ENCODE measurements at places on chromosomes 13 and 19. TPM values are rescaled to one million over a fixed set of nuclear protein-coding genes. Genes with fewer than 3 reads are reported as not detected.

STOML3 gene
- total RNA-seq, result not detected

KLK12 gene
- total RNA-seq, result not detected

FCER2 gene
- total RNA-seq, result 7.0 TPM

NKG7 gene
- 10.7 TPM for total RNA-seq

CD22 gene
- total RNA-seq, result 36.1 TPM

KIR3DL1 gene
- not detected for total RNA-seq

LYPD3 gene
- total RNA-seq, result 7.4 TPM

THSD1 gene
- 0.68 TPM for total RNA-seq

ZFP28 gene
- 4.8 TPM for total RNA-seq

GSX1 gene
- total RNA-seq, result not detected

ATP4B gene
- not detected for total RNA-seq

ERICH4 gene
- not detected for total RNA-seq

FAM124A gene
- 0.29 TPM for total RNA-seq

PLIN5 gene
- total RNA-seq, result not detected
